Kidney capillary endothelial cell (primary cell): ENCODE measurements at places on chromosomes 1 and 21.
A peak's percentile ranks its signal among the peaks of the same experiment; 100 is the strongest.

DNA sequence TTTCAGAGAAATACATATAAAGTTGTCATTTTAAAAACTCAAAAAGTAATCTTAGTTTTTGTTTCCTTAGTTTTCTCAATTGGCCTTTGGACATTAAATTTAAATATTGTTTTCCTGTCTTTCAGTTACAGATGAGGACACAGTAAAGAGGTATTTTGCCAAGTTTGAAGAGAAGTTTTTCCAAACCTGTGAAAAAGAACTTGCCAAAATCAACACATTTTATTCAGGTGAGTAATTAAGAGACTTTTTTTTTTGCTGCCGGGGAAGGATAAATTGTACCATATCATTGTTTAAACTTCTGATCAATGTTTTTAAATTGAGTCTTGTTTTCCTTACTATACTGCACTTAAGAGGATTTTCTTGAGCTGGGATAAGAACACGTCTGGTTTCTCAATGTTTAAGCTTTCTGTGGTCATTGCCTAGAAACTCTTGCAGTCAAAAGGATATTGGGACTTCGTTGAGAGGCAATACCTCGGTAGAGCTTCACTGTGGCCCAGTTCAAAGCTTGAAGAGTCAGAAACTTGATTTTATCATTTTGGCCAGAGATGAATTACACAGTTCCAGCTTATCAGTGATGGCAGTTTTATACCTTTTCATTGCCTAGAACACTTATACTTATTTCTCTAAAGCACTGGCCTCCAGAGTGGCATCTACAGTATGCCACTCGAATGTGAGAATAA is 124.9 kb upstream of the KIAA1614 start:
- no peak for DNase-seq

DNA sequence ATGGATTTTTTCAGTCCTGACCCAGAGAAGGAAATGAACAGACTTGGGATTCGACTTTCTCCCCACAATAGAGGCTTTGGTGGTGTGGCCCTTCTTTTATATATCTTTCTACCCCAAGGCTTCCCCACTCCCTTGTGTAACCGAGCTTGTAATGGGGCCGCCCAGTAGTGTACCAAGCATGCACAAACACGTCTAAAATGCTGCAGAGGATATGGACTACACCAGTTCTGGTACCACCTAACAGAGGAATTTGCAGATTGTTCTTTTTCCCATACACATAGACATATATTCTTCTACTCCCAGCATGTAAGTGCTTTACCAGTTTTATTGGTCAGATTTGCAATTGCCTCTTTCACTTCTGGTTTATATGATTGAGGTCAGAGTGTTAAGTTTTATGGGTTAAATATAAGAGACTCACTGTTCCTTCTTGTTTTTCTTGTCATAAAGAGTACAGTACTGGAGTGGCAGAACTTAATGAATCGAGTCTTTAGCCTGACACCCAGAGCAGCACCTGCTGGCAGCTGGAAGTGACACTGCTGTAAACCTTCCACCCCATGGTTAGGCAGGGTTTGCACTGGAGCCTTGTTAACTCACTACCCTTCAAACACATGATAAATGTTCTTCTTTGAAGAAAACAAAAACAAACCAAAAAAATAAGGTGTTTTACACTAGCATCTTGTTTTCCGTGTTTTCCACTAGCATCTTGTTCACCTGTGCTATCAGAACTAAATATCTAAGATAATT is 198.6 kb downstream of the PTPRC start:
- no peak for DNase-seq

- DNase-seq: no peak
Measured at GRCh38 chr1:1001057-1001783, 1.3 kb upstream of the HES4 start.

- no peak for DNase-seq
Measured at GRCh38 chr1:165560883-165561656, 17.3 kb downstream of the LRRC52 start.

DNA sequence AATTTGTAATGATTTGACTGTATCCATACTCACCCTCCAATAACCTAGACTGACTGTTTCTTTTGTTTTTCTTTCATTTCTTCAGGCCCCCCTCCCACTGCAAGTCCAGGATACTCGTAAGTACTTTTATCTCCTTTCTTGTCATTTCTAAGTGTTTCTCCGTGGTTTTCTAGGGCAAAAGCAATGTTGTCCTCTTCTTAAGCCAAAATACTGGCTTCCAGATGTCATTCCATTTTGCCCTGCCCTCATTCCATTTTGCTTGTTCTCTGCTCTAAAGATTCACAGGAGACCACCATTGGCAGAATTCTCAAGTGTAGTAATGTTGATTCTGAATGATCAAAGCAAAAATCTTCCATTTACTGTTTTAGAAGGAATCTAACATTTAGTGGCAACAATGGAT is 152.8 kb upstream of the UBE2U start:
- no peak for DNase-seq

- no peak for DNase-seq
Measured at GRCh38 chr21:17231124-17231523, 281.7 kb upstream of the CXADR start.

DNA sequence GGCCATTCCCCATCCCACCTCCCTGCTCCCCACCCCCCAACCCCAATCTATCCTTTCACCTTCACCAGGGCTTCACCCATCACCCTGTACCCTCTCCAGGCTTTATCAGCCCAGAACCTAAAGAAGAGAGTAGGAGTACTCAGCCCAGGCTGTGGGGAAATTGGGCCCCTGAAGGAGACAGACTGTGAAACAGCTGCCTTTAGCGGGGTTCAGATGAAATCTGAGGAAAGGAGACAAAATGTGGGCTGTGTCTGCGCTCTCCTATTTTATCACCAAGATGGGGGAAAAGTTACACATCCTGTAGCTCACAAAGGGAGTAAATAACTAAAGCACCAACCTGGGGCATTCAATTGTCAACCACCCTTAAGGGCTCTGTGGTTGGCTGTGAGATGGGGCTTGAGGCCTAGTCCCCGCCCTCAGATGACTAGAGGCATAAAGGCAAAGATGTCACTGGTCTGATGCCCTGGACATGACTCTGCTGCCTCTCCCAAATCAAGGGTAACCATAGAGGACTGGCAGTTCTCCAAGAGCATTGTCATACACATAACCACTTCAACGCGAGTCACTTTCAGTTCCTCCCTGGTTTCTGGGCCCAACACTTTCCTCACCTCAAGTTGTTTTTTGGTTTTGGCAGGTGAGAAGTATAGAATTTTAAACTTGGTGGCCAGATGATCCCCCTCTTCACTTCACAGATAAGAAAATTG is 30.0 kb downstream of the SLC27A3 start:
- DNase-seq: peak; percentile 76

DNA sequence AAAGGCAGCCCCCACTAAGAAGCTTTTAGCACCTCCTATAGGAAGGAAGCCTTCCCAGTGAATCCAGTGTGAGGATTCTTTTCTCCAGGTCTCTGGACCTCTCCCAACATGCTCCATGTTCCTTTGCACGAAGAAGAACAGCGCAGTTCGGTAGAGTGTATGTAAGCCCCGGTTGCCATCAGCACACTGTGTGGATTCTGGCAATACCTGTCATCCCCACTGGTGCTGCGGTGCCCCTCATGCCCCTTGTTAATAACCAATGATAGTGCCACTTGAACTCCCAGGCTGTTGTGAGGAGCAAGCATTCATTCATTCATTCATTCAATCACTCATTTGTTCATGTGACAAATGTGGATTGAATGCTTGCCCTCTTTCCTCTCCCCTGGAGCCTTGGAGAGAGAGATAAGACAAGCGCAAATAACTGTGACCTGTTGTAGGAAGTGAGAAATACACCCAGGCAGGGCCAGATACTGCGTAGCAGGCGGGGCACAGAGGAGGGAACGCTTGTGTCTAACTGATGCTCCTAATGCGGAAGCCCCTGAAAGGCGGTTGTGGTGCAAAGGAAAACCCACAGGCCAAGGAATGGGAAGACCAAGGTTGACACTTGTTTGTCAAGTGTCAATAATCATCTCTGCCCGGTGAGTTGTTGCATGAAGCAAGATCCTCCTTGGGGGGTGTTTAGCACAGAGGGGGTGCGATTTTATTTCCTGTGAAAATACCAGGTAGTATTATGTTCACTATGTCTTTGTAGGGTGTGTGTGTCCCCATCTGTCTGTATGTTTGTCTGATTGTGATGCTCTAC is 9.8 kb downstream of the LGR6 start:
- DNase-seq: no peak

DNA sequence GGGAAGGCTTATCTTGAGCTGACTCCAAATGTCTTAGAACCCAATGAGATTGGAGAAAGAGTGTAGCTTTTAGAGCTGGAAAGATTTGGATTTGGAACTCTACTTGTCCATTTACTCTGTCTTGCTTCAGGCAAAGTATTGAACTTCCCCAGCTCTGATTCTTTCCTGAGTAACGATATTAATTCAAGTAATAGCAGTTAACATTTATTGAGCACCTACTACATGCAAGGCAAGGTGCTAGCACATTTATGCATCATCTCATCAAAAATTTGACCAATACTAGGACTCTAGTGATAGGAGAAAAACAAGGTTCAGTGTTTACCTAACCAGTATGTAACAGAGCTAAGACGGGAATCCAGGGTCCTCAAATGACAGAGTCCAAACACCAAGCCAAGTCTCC is 2.5 kb upstream of the LRRN2 start:
- no peak for DNase-seq

DNA sequence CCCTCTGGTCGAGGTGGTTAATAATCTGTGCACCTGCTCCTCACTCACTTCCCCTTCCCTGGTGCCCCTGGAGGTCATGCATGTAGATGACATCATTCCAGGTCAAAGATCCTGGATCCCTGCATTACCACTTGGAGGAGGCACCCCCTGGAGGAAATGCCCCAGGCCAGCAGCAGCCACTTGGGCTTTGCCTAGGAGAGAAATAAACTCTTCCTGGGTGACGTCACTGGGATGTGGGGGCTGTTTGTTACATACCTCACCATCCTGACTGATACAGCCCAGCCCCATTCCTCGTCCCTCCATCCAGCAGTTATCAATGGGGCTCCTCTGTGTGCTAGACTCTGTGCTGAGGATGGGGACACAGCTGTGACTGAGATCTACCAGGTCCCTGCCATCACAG is 433.6 kb downstream of the PTPRU start:
- no peak for DNase-seq

GRCh38 chr21:41328660-41329607 is 12.3 kb downstream of the FAM3B start:
- no peak for DNase-seq

- DNase-seq: no peak
Measured at GRCh38 chr1:32957017-32957416, 7.6 kb downstream of the RNF19B start.
